Activated naive CD8-positive, alpha-beta T cell treated with anti-CD3 and anti-CD28 coated beads, Interleukin-2, amount 10 ng/mL, durations not matched to agents 7 days and 5 days (primary cell): ENCODE measurements at places on chromosomes 6 and 20. TPM values are rescaled to one million over a fixed set of nuclear protein-coding genes. Genes with fewer than 3 reads are reported as not detected.

DNA sequence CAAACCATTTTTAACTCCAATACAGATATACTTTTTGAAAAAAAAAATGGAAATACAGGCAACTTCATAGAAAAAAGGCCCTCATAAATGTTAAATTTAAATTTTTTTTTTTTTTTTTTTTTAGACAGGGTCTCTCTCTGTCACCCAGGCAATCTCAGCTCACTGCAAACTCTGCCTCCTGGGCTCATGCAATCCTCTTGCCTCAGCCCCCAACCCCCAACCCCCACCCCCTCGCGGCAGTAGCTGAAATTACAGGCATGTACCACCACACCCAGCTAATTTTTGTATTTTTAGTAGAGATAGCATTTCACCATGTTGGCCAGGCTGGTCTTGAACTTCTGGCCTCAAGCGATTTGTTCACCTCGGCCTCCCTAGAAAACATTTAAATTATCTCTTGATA is 12.8 kb upstream of the ULBP3 start:
- DNase-seq: no peak

- no peak for DNase-seq
Measured at GRCh38 chr6:28898710-28898965, 25.1 kb downstream of the TRIM27 start.

- no peak for DNase-seq
Measured at GRCh38 chr20:39909447-39909846, 779.6 kb downstream of the MAFB start.

DNA sequence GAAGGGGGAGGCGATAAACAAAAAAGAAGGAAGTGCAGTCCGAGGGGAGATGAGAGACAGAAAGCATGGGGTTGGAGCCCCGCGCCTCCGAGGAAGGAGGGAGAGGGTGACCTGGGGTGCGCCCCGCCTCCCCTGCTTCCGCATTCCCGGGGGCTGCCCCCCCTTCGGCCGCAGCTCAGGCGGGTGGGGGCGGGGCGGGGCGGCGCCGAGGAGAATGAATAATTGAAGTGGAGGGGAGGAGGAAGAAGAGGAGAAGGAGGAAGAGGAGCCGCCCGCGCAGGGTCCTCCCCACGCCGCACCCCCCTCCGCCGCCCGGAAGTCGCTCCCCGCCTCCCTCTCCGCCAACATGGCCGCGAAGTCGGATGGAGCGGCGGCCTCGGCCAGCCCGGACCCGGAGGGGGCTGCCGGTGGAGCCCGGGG is at the start of gene XKR7:
Gene XKR7 (plus strand): TSS at position 322 of the 420 bp plus-strand sequence. CDS start 25 bp downstream, at position 347.
- DNase-seq: no peak

DNA sequence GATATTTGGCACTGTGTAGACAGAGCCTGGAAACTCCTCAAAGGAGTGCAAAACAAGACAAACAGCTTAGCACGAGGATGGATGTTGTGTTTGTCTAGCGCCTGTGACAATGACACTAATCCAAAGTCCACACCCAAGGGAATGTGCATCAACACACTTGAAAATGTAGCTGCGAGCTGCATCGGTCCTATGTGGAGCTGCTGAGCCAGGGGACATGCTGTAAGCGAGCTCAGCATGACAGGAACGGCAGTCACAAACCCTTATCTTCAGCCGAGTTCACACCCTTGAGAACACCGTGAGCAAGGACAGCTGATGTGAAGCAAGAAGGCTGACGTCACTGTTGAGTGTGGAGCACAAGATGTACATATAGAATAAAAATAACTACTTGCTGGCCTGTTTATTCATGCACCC is 684.3 kb downstream of the QKI start:
- no peak for DNase-seq

DNA sequence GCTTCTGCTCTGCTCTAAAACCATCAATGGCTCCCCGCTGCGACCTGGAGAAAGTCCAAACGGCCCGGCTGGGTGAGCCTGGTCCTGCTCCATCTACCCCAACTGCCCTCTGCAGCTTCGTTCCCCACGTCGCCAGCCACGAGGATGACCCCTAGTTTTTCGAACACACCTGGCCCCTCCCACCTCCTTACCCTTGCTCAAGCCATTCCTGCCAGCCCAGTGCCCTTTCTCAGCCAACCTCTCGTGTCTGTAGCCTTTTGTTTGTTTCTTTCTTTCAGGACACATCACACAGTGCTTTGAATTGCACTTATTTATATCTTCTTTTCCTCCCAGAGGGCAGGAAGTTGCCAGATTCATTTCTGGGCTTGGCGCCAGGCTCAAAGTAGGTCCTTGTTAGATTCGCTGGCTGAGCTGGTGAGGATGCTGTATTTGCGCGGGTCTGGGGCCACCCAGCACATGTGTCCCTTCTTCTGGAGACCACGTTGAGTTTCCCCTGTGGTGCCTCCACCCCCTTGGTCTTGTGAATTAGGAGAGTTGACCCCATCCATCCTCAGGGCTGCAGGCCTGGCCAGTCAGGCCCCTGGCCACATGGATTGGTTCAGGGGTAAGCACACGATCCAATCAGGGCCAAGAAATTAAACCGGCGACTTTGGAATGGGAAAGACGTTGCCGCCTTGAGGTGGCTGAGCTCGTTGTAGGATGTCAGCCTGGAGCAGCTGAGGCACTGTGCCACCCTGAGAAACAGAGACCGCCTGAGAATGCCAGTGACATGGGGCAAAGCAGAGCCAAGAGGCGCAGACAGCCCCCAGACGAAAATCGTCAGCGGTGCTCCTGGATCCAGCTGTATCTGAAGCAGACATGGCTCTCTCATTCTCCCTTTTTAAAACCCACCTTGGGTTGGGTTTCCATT is 156.0 kb downstream of the CEBPB start:
- DNase-seq: no peak

DNA sequence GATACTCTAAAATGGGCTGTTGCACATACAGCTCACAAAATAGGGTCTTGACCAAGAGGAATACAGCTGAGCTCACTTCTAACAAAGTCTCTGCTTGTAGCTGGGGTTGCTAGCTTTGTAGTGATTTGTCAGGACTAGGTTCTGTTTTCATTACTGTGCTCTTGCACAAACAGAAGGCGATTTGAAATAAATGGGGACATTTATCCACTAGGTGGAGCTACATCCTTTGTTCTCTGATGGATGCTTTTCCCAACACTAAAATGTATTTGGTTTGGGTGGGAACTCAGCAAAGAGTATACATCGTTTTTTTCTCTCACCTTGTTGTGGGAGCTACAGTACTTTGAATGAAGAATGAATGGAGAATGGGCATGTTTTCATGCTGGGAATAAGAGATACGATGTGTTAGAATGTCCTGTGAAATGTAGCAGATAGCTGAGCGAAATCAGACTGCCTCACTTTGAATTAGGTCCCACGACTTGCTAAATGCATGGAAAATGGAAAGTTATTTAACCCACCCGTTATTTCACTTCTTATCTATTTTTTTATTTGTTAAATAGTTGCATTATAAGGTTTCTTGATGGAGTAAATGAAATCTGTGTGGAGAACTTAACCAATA is 494.7 kb upstream of the MAP3K7 start:
- no peak for DNase-seq

PTPRT gene
- total RNA-seq: not detected

WASF1 gene
- 1.1 TPM for total RNA-seq

LINC00237 gene
- 0.33 TPM for total RNA-seq

SLC25A27 gene
- total RNA-seq: 0.88 TPM

SYCP2 gene
- total RNA-seq: 15.0 TPM
